GF-D8 (cell line): ENCODE measurements at places on chromosomes 11 and 22.

DNA sequence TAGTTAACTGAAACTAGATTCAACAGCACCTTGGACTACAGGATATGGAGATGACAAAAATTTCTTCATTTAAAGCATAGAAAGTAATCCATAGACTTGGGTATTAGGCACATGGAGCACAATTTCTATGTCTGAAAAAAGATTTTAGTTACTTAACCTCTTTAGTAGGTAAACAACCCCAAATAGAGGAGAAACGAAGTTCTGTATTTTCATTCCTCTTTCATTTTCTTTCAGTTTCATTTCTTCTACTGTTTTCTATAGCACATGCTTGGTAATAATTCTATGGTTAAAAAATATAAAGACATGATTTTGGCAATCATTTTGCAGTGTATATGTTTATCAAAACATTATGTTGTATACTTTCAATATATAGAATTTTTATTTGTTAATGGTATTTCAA is 99.5 kb downstream of the CASP12 start:
- DNase-seq: no peak

- DNase-seq: no peak
Observed at GRCh38 chr11:41943656-41944055, 484.2 kb upstream of the LRRC4C start.

DNA sequence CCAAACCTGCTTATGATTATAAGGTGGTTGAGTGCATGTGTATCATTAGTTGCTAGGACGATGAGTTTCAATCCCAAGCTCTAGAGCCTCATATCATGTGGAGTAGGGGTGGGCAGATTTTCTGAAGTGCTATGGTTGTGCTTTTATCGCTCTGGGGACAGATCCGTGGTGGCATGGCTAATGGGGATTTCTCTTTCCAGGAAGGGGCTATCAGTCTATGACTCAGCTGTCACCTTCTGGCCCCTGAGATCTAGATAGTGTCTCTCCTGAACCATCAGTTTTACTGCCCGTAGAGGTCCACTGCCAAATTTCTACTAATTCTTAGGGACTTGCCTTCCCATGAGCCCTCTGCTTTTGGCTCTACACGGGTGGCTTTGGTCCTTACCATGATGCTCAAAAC is 51.8 kb downstream of the FDX1 start:
- DNase-seq: no peak

GRCh38 chr11:83864412-83865057 is 578.4 kb upstream of the CCDC90B start:
- DNase-seq: no peak

- no peak for DNase-seq
Observed at GRCh38 chr11:67053896-67054329, 2.7 kb upstream of the RHOD start.

DNA sequence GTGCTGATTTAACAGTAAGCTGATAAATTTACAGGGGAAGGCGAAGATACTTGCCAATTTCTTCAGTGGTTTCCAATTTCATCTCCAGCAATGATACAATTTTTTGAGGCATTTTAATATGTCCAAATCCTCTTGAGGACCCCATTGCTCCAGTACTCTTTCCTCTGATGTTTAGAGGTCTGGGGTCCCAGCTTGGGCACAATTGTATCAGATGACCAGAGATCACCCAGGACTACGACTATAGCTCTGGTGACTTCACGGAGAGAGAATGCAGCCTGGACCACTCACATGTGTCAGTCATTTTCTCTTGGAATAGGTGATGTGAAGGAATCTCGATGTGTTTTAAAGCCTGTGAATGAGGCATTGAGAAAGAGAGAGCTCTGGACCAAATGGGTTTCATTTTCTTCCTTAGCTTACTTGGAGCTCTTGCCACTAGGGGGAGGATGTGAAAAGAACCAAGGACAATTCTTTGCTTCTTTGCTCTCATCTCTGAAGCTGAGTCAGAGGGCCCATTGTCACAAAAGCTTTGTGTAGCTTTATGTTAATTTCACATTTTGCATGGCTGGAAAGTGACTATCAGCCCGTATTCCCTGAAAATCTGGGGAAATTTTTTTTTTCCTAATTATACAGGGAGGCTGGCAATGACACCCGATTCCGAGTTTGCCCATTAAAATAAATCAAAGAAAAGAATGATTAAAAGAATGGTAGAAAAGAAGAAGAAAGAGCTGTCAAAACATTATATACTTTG is 6.7 kb upstream of the CCDC90B start:
- no peak for DNase-seq

- no peak for DNase-seq
Observed at GRCh38 chr11:10381736-10382135, 73.3 kb upstream of the AMPD3 start.
